Ovary (tissue), 10 donors: ENCODE measurements at places on chromosomes 12 and 14. TPM values are rescaled to one million over a fixed set of nuclear protein-coding genes. Genes with fewer than 3 reads are reported as not detected.

- DNase-seq = no peak
Observed at GRCh38 chr14:39033371-39033770, 69.7 kb downstream of the SEC23A start.

GRCh38 chr14:100155756-100156616 lies 3.5 kb downstream of the DEGS2 start:
- no peak for DNase-seq

GRCh38 chr14:90830931-90831701 lies 14.9 kb upstream of the TTC7B start:
- no peak for DNase-seq

The AICDA gene
- total RNA-seq = not detected
